ENCODE measurements at places on chromosomes 5 and 9.

DNA sequence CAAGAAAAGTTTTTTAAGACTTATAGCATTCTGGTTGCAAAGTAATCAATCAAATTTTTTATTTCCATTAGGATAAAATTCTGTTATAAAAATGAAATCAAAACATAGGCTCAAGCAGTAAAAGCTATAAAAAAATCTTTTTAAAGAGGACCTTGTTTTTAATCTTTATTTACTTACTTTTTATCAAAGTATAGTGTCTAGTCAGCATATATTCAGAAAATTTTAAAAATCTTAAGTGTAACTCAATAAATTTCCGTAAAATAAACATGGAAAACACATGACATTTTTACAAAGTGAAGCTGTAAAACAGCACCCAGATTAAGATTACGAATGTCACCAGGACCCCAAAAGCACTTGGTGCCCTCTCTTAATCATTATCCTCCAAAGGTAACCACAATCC, 302.4 kb downstream of the TMEM161B start:
- no peak for DNase-seq

DNA sequence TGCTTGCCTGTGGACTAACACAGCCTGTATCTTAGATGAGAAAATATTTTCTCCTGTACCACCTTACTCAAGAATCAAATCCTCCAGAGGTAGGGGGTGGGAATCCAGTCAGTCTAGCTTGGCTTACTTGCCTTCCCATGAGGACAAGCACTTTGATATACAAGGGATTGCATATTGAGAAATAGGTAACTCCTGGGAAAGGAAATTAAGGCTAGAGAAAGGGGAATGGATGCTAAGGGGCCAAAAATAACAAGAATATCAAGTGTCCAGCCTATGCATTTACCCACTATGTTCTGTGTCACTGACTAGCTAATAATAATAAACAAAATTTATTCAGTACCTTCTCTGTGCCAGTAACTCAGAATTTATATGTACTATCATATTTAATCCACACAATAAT, 21.4 kb upstream of the SNX2 start:
- no peak for DNase-seq

- DNase-seq = no peak
Measured at GRCh38 chr5:72079288-72079687, 28.0 kb upstream of the MAP1B start.

- no peak for DNase-seq
Measured at GRCh38 chr9:121945849-121946248, 147.3 kb downstream of the TTLL11 start.

GRCh38 chr9:74500584-74500924, 3.4 kb downstream of the RORB start:
- no peak for DNase-seq

DNA sequence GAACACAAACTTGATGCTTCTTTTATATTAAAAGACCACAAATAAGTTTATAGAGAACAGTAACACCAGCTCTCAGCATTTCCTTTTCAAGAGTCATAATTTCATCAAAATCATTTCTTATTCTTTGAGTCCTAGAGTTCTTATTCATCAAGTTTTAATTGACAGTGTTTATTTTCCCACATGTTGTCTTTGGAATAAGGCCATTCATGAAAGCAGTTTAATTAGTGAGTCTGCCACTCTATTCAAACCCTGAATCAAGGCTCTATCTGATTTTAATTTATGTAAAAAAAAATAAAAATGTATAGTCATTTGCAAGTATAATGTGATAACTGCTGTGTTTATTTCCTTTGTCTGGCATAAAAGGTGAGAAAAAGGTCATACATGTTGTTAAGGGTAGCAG, 176.7 kb downstream of the PARP8 start:
- no peak for DNase-seq

DNA sequence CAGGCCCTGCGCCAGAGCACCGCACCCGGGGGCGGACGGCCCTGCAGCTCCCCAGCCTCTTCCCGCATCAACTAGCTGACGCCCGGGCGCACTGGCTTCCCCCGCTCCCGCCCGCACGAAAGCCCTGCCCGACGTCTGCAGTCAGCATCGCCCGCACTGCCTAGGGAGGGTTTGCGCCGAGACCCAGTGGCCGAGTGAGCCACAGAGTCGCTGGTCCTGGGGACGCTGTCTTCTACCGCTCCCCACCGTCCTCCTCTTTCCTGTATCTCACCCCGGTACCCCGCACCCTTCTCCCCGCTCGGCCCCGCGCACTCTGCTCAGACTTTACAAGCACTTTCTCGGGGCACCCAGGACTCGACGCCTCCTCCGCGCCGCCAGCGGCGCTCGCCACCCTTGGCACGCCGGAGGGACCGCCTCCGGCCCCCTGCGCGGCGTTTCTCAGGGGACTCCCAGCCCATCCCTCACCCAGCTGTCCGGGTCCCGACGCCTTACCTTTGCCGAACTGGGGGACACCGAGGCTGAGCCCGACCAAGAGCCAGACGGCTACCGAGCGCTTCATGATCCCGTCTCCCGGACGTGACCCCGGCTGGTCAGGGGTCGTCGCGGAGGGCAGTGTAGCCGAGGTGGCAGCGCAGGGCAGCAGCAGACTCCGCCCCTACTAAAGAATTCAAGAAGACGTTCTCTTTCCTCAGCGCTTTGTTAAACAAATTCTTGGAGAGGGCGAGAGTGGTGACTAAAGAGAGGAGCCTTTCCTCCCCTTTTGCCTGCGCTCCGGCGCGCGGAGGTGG, 670 bp downstream of the EDIL3 start:
- no peak for DNase-seq

DNA sequence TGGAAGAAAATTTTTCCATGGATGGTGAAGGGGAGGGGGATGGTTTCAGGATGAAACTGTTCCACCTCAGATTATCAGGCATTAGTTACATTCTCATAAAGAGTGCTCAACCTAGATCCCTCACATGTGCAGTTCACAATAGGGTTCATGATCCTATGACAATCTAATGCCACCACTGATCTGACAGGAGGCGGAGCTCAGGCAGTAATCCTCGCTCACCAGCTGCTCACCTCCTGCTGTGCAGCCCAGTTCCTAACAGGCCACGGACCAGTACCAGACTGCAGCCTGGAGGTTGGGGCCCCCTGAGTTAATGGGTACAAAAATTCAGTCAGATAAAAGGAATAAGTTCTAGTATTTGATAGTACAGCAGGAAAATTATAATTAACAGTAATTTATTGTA, 337.2 kb downstream of the NPR3 start:
- DNase-seq = no peak
